ENCODE measurements at places on chromosomes 4 and X.

GRCh38 chrX:124228849-124229248 lies 103.6 kb upstream of the TEX13D start:
- H3K4me3 ChIP-seq: no peak overlapping the region
- no peaks in the 10 kb centered on the region for H3K36me3 ChIP-seq
- no peaks in the 10 kb centered on the region for H3K4me1 ChIP-seq
- H3K27me3 ChIP-seq: no peaks in the 10 kb centered on the region
- H3K27ac ChIP-seq: no peak overlapping the region

DNA sequence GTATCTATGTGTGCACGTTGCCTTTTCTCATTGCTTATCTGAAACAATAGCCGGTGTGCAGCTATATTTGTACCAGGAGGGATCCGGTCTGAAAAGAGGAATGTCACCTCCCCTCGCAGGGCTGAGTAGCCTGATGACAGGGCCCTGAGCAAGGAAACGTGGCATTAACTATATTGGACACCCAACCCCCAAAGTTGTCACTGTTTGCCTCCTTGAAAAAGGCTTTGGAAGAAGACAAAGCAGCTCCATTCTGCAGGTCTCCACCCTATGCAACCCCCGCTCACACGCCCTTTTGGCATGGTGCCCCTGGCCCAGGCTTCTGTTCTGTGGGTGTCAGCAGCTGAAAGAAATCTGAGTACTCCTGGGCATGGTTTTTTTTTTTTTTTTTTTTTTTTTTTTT lies 8.2 kb downstream of the PRRG3 start:
- H3K27ac ChIP-seq: no peak overlapping the region

GRCh38 chr4:189128341-189128740 lies 812.3 kb upstream of the FRG1 start:
- H3K27me3 ChIP-seq: no peaks in the 10 kb centered on the region
- no peak overlapping the region for H3K27ac ChIP-seq
- no peak overlapping the region for H3K4me3 ChIP-seq
- no peaks in the 10 kb centered on the region for H3K36me3 ChIP-seq
- no peaks in the 10 kb centered on the region for H3K4me1 ChIP-seq

DNA sequence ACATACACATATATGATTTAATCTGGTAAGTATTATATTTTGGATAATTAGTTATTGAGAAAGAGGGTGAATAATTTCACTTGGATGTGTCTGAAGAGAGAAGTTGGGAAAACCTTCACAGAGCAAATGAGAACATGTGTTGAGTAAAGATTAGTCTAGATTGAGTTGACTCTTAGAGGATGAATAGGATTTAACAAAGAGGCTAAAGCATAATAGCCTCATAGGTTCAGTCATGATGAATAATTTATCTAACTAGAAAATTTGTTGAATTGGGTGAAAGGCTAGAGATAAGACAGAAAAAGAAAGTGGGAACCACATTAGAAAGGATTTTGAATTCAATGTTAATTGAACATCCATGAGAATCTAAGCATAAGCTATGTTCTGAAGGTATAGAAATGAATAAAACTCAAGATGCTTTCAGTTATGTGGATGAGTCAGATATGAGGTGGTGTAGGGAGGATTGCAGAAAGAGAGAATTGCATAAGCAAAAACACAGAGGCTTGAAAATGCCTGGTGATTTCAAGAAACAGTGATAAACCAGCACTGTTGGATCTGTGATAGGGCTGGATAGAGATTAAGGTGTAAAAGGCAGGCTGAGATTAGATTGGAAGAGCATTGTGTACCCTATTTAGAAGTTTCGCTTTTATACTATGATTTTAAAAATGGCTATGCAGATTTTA lies 207.6 kb upstream of the NR3C2 start:
- H3K4me1 ChIP-seq: no peaks in the 10 kb centered on the region
- no peak for DNase-seq
- H3K27me3 ChIP-seq: no peaks in the 10 kb centered on the region
- no peak overlapping the region for H3K4me3 ChIP-seq

GRCh38 chr4:94345266-94345665 lies 2.6 kb upstream of the HPGDS start:
- no peaks in the 10 kb centered on the region for H3K4me1 ChIP-seq
- H3K27ac ChIP-seq: no peak overlapping the region
- H3K36me3 ChIP-seq: no peaks in the 10 kb centered on the region
- no peak for DNase-seq

- DNase-seq: no peak
- no peaks in the 10 kb centered on the region for H3K36me3 ChIP-seq
- no peaks in the 10 kb centered on the region for H3K27me3 ChIP-seq
These were observed 17.8 kb upstream of the ZNF827 start for GRCh38 chr4:145956288-145956890.

DNA sequence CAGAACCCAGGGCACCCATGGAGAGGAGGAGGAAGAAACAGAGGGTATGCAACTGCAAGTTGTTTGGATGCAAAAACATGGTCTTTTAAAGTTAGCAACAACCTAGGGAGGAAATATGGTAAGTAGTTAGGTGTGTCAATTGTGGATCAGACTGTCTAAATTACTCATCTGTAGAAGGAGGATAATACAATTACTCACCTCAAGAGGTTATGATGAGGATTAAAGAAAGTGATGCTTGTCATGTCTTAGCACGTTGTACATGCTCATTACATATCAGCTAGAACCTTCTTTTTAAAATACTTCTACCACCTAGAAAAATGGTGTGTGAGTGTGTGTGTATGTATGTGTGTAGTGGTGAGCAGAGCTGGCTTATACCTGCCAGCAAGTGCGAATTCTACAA lies 2.3 kb upstream of the C1QTNF7 start:
- no peaks in the 10 kb centered on the region for H3K27me3 ChIP-seq
- no peak overlapping the region for H3K27ac ChIP-seq
- no peak overlapping the region for H3K4me3 ChIP-seq
- no peaks in the 10 kb centered on the region for H3K36me3 ChIP-seq
- no peak for DNase-seq
- no peaks in the 10 kb centered on the region for H3K4me1 ChIP-seq

GRCh38 chr4:2793586-2794485 lies 951 bp downstream of the SH3BP2 start:
- H3K4me3 ChIP-seq: peak overlapping the region; percentile 56
- no peaks in the 10 kb centered on the region for H3K36me3 ChIP-seq
- H3K4me1 ChIP-seq: no peaks in the 10 kb centered on the region
- DNase-seq: peak; percentile 27
- H3K27me3 ChIP-seq: no peaks in the 10 kb centered on the region
- H3K27ac ChIP-seq: peak overlapping the region; percentile 39

DNA sequence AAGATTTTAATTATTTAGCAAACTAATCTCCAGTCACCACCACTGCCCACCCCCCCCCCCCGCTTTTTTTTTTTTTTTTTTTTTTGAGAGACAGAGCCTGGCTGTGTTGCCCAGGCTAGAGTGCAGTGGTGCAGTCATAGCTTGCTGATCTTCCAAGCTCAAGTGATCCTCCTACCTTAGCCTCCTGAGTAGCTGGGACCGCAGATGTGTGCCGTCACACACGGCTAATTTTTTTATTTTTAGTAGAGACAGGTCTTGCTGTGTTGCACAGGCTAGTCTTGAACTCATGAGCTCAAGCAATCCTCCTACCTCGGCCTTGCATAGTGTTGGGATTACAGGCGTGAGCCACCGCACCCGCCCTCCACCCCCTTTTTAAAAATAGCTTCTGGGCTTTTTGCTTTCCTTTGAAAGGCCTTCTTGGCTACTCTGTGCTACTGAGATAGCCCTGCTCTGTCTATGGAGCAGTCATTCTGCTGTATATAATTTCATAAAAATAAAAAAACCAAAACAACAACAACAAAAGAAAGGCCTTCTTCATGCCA lies 18.7 kb downstream of the TXLNG start:
- H3K36me3 ChIP-seq: no peaks in the 10 kb centered on the region
- no peaks in the 10 kb centered on the region for H3K4me1 ChIP-seq
- H3K4me3 ChIP-seq: no peak overlapping the region
- H3K27me3 ChIP-seq: no peaks in the 10 kb centered on the region
